ENCODE measurements at places on chromosomes 7 and 10.
A peak's percentile ranks its signal among the peaks of the same experiment; 100 is the strongest.

DNA sequence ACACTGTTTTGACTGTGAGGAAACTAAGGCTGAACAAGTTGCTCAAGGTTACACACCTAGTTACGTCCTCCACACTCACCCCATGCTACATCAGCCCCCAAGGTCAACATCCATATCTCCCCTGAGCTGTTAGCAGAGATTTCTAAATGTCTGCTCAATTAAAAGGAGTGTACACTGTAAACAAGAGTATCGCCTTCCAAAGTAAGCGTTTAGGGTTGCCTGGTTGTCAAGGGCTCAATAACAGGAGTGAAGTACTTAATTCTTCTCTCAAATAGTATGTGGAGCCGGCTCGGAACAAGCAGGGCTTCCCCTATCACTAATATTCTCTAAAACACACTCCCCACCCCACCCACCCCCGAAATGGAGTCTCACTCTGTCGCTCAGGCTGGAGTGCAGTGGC lies 412.8 kb upstream of the GALNT17 start:
- no peak for DNase-seq

DNA sequence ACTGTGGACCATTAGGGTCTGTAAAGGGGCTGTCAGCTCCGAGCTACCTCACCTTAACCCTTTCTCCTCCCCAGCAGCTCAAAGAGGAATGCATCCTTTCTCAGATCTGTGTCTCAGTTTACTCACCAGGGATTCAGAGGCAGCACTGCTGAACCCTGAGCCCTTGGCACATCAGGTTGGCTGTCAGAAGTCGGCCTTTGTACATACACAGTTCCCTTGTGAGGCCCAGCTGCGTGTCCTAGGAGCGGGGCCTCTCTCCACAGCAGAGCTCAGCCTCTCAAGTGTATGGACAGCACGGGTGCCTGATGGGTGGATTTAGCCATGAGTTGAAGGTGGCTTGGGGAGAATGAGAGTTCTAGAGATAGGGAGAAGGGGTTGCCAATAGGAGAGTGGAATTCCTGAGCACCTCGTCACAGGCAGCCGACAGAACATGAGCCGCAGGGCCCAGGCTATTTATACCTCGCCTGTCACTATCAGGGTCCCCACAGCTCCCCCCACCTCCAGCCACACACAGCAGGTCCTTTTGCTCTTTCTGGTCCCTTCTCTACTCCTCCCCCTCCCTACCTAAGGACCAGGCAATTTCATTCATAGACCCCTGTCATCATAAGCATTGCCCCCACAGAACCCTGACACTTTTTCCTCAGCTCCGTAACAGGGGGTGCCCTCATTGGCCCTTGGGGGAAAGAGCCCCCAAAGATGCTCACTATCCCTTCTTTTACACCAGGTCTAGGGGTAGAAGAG lies 2.1 kb upstream of the FLNC start:
- no peak for DNase-seq

- no peak for DNase-seq
Measured at GRCh38 chr7:127378537-127378936, 14.0 kb downstream of the ZNF800 start.

DNA sequence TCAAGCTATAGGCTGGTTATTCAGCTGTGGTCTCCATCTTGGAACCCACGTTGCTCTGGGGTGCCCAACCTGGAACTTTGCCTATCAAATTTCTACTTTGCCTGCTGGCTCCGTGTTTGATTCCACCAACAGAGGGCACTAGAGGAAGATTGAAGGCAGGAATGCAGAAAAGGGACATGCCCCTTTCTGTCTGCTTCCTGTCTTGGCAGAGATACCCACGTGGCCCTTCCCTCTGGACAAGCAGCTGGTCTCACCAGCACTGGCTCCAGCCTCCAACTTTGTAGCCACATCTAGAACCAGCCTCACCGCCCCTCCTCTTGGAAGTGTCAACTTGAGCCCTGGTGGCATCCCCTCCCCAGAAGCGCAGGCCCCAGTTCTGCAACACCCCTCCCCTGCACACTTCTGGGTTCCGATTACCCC lies 52.1 kb upstream of the ZNF438 start:
- peak; percentile 38 for DNase-seq

- DNase-seq, result no peak
Measured at GRCh38 chr7:80467069-80467468, 44.8 kb downstream of the GNAT3 start.

- no peak for DNase-seq
Measured at GRCh38 chr10:2935647-2936386, 131.5 kb upstream of the PFKP start.

- DNase-seq, result no peak
Measured at GRCh38 chr7:114051871-114052331, 133.1 kb upstream of the PPP1R3A start.

DNA sequence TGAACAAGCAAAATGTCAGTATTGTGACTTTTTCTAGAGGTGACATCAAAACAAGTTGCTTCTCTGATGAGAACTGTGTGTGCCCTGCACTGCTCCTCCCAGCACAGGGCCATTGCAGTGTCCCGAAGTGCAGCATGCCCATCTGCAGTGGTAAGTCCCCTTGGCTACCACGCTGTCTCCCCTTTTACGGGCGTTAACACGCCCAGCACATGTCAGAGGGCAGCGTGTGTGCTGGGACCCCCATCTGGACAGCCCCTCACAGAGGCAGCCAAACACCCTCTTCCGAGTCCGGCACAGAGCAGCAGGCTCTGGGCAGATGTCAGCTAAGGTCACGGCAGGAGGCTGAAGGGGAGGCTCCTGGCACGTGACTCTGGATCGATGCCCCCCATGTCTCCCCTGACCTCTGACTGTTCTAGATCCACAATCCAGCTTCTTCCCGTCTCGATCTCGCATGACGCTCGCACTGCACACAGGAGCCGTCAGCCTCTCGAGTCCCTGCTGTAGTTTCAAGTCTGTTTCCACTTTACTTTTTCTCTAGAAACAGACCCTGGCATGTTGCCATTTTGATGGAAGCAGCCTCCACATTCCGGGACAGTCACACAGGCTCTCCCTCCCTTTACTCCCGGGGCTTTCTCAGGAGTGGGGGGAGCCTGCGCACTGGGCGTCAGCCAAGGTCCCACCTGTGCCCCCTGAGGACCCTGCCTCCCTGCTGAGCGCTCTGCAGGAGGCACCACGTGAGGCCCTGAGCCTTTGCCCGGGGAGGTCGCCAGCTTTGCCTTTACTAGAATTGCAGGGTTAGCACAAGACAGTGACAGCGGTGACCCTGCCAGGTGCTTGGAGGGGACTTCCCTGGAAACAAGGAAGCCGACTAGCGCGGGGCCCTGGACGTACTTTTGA lies 133.8 kb downstream of the TCERG1L start:
- DNase-seq, result no peak

- DNase-seq, result peak; percentile 80
Measured at GRCh38 chr10:110042181-110042580, 34.4 kb downstream of the ADD3 start.

DNA sequence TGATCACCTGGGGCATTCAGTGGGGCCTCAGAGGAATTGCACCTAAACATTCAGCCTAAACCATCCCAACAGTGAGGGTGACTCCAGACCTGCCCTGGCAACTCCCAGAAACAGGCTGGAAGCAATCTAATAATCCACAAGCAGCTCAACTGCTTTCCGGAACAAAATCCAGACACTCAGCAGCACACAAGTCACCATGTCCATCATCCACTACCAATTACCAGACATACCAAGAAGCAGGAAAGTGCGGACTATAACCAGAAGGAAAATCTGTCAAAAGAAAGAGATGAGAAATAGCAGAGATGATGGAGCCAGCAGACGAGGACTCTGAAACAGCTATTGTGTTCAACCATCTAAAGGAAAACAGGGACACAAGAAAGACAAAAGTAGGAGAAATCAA lies 342.6 kb upstream of the ZMIZ1 start:
- DNase-seq, result no peak

DNA sequence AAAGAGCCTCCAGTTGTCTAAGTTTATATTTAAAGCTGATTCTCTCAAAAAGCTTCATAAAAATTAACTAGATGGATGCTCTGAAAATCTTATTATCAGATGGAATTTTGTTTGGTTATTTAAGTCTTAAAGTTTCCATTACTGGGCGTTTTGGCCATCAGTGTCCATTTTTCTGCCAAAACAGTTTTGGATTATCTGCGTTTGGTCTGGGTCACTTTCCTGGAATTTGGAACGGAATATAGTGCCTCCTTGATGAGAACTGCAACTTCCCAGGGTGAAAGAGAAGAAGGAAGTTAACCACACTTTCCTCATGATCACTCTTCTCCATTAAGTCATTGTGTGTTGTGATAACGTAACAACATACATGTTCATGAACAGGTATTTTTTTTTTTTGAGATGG lies 764.9 kb upstream of the AUTS2 start:
- DNase-seq, result no peak

- DNase-seq, result no peak
Measured at GRCh38 chr7:118158766-118159165, 25.2 kb upstream of the LSM8 start.

DNA sequence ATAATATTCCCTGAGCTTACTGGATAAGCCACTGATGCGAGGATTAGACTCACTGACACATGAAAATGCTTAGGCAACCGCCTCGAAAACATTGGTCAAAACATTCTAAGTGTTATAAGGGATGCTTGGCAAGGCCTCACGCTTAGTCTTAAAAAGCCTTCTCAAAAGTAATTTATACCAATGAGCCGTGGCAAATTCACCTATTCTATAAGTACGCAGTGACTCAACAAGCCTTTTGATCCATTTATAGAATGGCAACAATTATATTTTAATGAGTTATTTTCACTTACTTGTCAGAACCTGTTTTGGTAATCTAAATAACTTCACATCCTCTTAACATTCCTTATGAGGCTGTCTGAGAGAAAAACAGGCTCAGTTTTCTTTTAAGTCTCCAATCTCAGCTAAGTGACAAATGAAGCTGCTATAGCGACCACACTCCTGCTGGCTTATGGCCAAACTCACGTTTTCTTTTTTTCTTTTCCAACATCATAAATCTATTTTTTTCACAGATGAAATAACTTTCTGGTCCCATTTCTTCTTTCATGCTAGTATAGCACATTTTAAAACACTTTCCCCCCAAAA lies 121.2 kb upstream of the AFAP1L2 start:
- no peak for DNase-seq

DNA sequence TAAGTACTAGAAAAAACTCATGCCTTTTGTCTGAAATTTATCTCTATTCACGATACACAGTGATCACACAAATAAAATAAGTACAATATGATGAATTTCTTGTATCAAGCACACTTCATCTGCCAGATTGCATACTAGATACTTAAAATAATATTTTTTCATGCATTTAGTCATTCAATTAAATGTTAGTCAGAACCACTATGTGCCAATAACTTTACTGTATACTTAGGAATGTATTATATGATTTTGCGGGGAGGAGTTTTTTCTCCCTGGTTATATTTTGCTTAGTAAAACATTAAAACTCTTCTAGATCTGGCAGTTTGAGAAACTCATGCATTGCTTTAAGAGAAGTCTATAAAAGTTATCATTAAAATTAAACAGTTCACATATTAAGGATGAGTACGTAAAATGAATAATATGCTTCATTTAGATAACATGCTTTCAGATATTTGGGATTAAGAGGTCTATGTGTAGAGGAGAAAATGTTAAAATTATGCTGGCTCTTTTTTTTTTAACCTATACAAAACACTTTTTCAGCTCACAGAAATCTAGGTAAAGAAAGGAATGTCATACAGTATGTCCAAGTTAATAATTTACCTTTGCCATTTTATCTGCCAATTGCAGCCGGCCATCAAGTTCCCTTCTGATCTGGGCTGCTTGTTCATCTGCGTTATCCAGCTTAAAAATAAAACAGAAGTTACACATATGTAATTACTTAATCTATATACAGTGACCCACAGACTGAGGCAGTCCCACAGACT lies 70.1 kb downstream of the RNF133 start:
- no peak for DNase-seq

- no peak for DNase-seq
Measured at GRCh38 chr7:80907612-80908011, 11.2 kb downstream of the SEMA3C start.

DNA sequence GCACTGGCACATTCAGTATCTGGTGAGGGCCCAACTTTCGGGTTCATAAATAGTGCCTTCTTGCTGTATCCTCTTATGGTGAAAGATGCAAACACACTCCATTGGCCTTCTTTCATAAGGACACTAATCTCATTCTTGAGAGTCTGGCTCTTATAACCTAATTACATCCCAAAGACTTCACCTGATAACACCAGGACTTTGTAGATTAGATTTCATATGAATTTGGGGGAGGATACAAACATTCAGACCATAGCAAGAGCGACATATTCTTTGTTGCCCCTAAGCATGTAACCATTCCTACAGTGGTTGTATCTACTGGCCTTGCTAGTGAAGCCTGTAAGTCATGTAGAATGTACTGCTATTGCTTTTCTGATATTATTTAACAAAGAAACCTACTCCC lies 525.2 kb downstream of the GFRA1 start:
- DNase-seq, result no peak

- DNase-seq, result no peak
Measured at GRCh38 chr10:32299354-32299980, 47.5 kb downstream of the EPC1 start.

GRCh38 chr7:28298870-28299518 lies 113.3 kb upstream of the CREB5 start:
- DNase-seq, result peak; percentile 81

- no peak for DNase-seq
Measured at GRCh38 chr10:100978121-100978900, 9.0 kb downstream of the MRPL43 start.

DNA sequence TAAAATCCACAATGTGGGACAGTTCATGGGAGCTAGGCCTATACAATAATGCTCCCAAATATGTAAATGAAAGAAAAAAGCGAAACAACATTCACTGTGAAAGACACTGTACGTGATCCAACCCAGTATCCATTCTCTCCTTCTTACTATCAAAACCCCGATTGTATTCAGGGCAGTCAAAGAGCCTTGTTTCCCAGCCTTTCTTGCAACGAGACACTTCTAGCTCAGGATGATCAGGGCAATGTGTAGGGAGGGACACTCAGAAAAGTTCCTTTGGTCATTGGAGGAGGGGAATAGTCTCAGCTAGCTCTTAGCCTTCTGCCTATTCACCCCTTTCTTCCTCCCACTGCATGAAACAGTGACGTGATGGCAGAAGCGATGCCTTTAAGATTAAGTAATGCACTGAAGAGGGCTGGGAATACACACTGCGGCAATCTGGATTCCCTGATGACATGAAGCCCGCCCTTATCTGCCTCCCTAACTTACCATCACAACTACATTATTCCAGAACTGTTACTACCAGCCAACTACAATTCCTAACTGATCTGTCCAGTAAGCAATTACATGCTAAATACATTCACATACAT lies 27.3 kb downstream of the UBE2H start:
- DNase-seq, result peak; percentile 55
